ENCODE measurements at places on chromosomes 3 and 15. TPM values are rescaled to one million over a fixed set of nuclear protein-coding genes. Genes with fewer than 3 reads are reported as not detected.

DNA sequence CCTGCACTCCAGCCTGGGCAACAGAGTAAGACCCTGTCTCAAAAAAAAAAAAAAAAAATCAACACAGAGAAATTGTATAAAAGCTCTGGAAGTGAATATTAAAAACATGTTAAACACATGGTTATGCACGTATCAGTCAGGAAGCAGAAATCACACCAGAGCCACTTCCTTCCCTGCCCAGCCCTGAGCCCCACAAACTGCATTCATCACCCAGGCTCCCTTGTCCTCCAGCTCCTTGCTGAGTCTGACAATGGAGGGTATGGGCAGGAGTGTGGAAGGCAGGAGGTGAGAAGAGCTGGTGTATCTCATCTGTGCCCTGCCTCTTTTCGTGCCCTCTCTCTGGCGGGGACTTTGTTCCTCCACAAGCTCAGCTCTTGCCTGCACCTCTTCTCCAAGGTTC, 12.1 kb upstream of the LOXL1 start:
- H3K27ac ChIP-seq: no peak overlapping the region
- no peaks in the 10 kb centered on the region for H3K4me1 ChIP-seq
- H3K27me3 ChIP-seq: no peaks in the 10 kb centered on the region
- H3K36me3 ChIP-seq: no peaks in the 10 kb centered on the region

DNA sequence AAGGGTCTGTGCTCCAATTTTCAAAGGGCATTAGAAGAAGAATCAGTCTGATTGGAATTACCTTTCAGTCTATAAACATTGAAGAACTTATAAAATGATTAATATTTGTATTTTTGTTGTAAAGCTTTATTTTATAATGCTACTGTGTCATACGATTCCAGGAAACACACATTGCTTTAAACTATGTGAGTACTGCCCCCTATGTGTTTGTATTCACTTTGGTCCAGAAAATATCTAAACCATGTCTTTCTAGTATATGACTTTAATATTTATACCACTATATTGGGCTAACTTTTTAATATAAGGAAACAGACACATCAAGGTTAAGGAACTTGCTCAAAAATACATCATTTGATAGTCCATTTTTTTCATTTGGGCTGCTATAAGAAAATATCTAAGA, 3.2 kb upstream of the RIOX2 start:
- no peak for DNase-seq
- H3K4me3 ChIP-seq: no peak overlapping the region
- no peak overlapping the region for H3K27ac ChIP-seq

Gene ATP13A5
- total RNA-seq: not detected

Gene MAP6D1
- 12.4 TPM for total RNA-seq

Gene CYP19A1
- total RNA-seq: not detected

- DNase-seq: no peak
- H3K4me3 ChIP-seq: no peak overlapping the region
- H3K27me3 ChIP-seq: no peaks in the 10 kb centered on the region
These were observed 300.6 kb downstream of the MECOM start for GRCh38 chr3:169362868-169363267.

Gene CFAP92
- total RNA-seq: 5.3 TPM

DNA sequence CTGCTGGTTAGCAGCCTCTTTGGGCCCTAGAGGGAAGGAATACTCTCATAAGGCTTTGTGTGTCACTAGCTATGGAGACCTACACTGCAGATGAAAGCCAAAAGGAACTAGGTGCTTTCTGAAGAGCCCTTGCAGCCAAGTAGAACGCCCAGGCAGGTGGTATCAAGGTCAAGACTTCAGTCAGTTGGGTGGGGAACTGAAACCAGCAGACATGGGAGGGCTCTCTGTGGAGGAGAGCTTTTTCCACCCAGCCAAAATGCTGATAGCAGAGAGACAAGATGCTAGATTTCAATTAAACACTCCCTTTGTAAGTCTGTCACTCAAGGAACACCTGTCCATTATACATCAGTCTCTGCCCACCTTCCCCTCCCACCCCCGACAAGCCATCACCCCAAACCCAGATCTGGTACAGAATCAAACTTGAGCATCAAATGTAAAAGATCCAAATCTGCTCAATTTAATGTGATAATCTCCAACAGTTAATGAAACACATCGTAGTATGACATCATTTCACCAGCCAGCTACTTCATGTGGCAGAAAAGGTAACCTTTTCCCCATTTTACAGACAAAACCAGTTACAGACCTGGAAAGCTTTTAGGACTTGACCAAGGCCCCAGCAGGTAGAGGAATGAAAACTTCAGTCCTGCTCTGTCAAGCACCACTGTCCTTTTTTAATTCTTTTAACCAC, 14.6 kb downstream of the MRPS25 start:
- no peak overlapping the region for H3K4me3 ChIP-seq
- peaks cover 17% of the 10 kb centered on the region for H3K4me1 ChIP-seq
- no peak for DNase-seq
- no peak overlapping the region for H3K27ac ChIP-seq
- no peaks in the 10 kb centered on the region for H3K27me3 ChIP-seq
- peaks cover 8% of the 10 kb centered on the region for H3K36me3 ChIP-seq

DNA sequence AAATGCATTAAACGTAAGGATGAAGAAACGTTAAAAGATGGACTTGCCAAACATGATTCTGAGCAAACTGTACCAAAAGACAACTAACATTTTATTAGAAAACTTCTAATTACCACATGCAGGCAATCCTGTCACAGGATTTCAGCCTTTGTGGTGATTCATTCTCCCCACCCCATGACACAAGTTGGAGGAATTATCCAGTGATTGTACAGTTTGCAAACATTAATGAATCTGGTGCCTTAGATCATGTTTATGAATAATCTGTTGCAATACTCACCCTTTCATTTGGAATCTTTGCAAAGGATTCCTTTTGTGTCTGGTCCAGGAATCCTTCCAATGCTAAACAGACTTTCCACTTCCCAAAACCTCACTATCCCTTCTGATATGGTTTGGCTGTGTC, 23.3 kb upstream of the ERC2 start:
- no peaks in the 10 kb centered on the region for H3K36me3 ChIP-seq
- DNase-seq: no peak
- H3K4me3 ChIP-seq: no peak overlapping the region

DNA sequence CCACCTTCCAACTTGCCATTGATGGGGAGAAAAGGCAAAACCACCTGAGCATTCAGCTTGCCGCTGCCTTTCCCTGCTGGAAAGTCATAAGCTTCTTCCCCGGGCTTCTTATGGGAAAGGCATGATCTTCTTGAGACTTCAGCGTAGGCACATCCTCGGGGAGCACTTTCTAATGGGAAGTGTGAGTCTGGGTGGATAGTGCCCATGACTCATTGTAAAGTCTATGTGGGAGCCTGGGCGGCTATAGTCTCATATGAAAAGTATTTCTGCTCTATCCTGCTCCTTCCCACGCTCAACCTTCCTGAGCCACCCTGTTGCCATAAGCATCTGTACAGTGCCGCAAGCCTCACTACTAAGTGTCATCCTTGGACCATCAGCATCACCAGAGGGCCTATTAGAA, 309.9 kb upstream of the THBS1 start:
- no peaks in the 10 kb centered on the region for H3K27me3 ChIP-seq
- no peaks in the 10 kb centered on the region for H3K36me3 ChIP-seq
- H3K27ac ChIP-seq: no peak overlapping the region
- DNase-seq: no peak

DNA sequence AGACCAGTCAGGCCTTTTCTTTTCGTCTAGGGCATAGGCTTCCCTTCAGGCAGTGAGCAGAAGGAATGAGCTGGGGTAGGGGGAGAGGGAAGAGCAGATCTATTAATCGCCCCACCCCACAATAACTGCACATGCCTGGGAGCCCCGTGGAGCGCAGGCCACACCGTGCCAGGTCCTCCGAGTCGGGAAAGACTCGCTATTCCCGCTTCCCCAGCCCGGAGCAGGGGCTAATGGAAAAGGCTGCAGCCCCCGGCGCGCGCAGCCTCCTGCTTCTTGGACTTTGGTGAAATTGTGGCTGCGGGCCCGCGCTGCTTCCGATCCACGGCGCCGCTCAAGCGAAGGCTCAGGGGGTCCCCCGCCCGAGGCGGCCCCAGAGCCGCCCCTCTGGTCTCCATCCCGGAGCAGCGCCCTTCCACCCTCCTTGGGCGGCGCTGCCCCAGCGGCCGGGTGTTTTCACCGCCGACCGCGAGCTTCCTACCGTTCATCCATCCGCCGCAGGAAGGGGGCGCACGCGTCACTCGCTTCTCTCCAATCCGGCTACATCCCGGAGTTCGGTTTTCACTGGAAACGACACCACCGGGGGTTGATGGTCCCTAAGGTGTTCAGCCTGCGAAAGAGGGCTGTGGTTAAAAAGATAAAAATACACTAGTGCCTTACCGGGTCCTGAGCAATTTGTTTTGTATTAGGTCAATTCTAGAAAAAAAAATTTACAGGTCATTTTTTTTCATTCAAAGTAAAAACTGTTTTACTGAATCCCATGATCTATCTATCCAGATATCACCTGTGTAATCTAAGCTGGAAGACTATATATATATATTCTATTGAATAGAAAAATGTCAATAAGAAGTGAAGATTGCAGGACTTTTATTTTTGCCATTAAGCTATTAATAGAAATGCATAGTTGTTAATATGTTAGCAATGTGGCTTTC, 4.4 kb upstream of the SYNM start:
- peak; percentile 90 for DNase-seq
- peaks cover 6% of the 10 kb centered on the region for H3K4me1 ChIP-seq
- no peak overlapping the region for H3K27ac ChIP-seq
- H3K36me3 ChIP-seq: no peaks in the 10 kb centered on the region

GRCh38 chr3:127959873-127960272, 44.8 kb downstream of the KBTBD12 start:
- H3K4me1 ChIP-seq: no peaks in the 10 kb centered on the region
- H3K4me3 ChIP-seq: no peak overlapping the region
- peak; percentile 67 for DNase-seq

GRCh38 chr3:114005481-114005880, 50.8 kb downstream of the CCDC191 start:
- H3K4me3 ChIP-seq: no peak overlapping the region
- no peaks in the 10 kb centered on the region for H3K27me3 ChIP-seq
- no peaks in the 10 kb centered on the region for H3K4me1 ChIP-seq

Gene NMB
- total RNA-seq: 3.7 TPM

Gene FILIP1L
- 0.09 TPM for total RNA-seq

GRCh38 chr15:34365091-34365825, 1.7 kb downstream of the LPCAT4 start:
- no peaks in the 10 kb centered on the region for H3K36me3 ChIP-seq
- peak overlapping the region; percentile 78 for H3K4me3 ChIP-seq
- no peak for DNase-seq
- H3K27ac ChIP-seq: no peak overlapping the region
- peaks cover 15% of the 10 kb centered on the region for H3K4me1 ChIP-seq

DNA sequence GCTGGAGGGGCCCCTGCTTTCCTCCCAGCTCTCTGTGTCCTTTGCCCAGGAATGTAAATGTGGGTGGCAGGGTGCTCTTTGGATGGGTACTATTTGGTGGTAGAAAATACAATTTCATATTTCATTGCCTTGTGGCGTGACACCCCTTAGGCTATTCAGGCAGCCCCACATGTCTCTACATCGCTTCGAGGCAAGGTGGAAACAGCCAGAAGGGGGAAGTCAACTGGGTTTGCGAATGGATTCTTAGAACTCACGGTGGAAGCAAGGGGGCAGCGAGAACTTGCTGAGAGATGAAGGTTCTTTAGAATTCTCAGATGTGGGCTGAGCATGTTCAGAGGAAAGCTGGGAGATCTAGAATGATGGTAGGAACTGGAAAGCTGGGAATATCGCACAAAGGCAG, 25.3 kb downstream of the PLA2G4D start:
- DNase-seq: no peak
- no peak overlapping the region for H3K4me3 ChIP-seq
- no peaks in the 10 kb centered on the region for H3K27me3 ChIP-seq

DNA sequence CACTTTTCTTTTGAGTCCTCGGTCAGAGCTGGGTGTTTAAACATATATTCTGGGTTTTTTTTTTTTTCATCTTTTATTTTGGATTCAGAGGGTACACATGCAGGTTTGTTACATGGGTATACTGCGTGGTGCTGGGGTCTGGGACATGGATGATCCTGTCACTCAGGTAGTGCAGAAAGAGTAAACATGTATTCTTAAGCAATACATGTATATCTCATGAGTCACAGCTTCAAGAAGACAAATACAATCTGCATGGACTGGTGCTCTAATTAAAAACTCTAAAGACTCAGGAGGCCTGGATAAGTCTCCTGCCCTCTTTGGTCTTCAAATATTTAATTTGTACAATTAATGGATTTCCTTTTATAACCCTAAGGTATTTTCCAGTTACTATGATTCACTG, 50.6 kb upstream of the PHLDB2 start:
- H3K27ac ChIP-seq: no peak overlapping the region
- no peak overlapping the region for H3K4me3 ChIP-seq
- H3K4me1 ChIP-seq: no peaks in the 10 kb centered on the region
- DNase-seq: no peak

DNA sequence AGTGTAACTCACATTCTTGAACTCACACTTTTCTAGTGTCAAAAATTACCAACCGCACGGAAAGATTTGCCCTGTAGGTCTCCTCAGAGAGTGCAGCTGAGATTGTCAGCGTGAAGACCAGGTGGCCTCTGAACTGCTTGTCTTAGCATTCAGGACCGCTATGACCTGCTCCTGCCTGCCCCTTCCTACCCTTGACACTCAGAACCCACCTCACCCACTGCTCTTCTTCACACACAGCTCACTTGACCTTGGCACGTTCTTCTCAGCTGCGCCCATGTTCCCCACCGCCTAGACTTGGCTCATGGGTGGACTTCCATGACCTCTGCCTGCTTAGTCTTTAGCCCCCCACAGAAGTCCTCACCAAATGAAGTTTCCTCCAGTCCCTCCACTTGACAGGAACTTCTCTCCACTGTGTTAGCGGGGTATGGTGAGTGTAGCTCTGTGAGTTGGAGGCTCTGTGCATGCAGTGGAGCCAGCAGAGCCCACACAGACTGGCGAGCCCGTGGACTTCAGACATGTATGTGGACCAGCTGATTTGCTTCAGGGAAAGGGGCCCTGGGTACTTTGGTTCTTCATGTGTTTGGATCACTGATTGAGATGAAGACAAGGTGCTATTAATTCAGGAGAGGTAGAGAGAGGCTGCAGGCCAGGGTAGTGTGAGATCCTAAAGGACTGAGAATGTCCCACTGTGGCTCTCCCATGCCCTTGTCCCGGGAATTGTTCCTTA, 221.3 kb downstream of the OPA1 start:
- H3K36me3 ChIP-seq: no peaks in the 10 kb centered on the region
- H3K27me3 ChIP-seq: no peaks in the 10 kb centered on the region
- no peak overlapping the region for H3K27ac ChIP-seq
- no peak overlapping the region for H3K4me3 ChIP-seq

- H3K4me1 ChIP-seq: peaks cover 7% of the 10 kb centered on the region
- DNase-seq: no peak
- H3K4me3 ChIP-seq: peak overlapping the region; percentile 54
- peaks cover 8% of the 10 kb centered on the region for H3K27me3 ChIP-seq
- no peak overlapping the region for H3K27ac ChIP-seq
These were observed 2.1 kb upstream of the RAP2B start for GRCh38 chr3:153159771-153160397.

Gene GLDN
- 5.3 TPM for total RNA-seq

- no peak for DNase-seq
- H3K4me1 ChIP-seq: peaks cover 23% of the 10 kb centered on the region
- H3K27ac ChIP-seq: no peak overlapping the region
- no peaks in the 10 kb centered on the region for H3K27me3 ChIP-seq
- H3K4me3 ChIP-seq: no peak overlapping the region
These were observed 164.8 kb downstream of the SYNPR start for GRCh38 chr3:63442918-63443317.

- H3K27me3 ChIP-seq: no peaks in the 10 kb centered on the region
- no peak for DNase-seq
- H3K4me3 ChIP-seq: no peak overlapping the region
- peaks cover 4% of the 10 kb centered on the region for H3K4me1 ChIP-seq
- H3K27ac ChIP-seq: no peak overlapping the region
These were observed 300.1 kb downstream of the ROBO1 start for GRCh38 chr3:79467721-79468120.
